ENCODE measurements at places on chromosomes 11 and 22.

DNA sequence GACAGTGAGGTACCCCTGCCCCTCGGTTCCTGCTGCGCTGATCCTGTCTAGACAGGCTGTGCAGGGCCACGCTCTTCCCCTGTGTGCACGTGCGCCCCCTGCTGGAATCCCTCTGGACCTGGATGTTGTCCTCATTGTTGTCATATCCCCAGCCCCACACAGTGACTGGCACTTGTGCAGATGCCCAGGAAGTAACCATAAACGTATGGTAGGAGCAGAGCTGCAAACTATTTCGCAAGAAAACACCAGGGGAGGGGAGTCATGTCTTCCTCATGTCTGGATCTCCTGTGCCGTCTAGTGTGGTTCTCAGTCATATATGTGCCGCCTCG lies 114.7 kb downstream of the CRYBB2 start:
- peak; percentile 21 for DNase-seq

DNA sequence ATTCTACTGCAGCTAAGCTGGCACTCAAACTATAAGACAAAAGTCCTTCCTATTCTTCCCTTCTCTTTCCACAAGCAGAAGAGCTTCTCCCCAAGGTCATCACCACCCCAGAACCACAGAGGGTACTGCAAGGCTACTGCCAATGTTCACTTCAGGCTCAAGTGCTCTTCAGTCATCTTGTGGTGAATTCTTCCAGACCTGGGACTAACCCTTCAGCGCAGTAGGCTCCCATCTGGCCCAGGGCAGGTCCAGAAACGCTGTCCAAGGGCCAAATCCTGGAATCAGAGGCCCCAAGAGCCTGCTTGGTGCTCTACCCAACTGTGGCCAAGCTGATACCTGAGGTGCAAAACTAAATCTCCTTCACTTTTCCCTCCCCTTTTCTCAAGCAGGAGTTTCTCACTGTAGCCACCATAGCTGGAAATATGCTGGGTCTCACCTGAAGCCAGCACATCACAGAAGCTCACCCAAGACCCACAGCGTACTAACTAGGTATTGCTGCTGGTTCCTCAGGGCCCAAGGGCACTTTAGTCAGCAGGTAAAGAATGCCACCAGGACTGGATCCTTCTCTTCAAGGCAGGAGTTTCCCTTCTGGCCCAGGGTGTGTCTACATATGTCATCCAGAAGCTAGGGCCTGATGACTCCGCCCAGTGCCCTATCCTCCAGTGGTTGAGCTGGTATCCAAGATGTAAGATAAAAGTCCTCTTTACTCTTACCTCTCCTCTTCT lies 27.8 kb downstream of the FCHSD2 start:
- peak; percentile 86 for DNase-seq

GRCh38 chr11:57348636-57349313 lies 10.6 kb downstream of the P2RX3 start:
- no peak for DNase-seq

DNA sequence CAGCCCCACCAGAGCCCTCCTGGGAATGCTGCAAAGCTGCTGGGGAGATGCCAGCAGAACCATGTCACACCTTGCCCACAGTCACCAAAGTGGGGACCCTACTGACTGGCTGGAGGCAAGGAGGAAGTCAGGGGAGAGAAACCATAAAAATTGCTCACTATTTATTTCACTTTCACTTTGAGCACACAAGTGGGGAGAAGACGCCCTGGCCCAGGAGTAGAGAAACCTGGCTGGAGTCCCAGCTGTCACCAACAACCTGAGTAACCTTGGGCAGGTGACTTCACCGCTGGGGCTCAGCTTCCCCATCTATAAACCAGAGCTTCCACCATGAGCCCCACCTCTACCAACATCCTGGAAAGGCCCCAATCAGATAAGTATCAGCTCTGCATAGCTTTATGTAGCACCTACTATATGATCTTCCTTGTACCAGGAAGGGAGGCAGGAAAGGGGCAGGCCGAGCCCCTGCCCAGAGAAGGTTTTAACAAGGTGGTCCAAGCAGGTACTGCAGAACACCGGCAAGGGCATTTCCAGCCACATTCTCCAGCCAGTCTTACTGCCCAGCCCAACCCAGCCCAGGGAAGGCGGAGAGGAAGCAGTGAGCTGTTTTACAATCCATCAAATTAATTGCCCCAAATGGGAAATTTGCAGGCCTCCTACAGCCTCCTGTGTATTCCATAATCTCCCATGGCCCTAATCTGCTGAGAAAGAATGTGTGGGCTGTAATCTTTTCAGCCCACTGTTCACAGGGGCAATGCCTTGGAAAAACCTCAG lies 27.6 kb downstream of the PLEKHA7 start:
- DNase-seq, result no peak

GRCh38 chr11:60981515-60981914 lies 10.0 kb downstream of the CD6 start:
- no peak for DNase-seq

Measured in mammary epithelial cell (primary cell).